Stimulated activated CD8-positive, alpha-beta memory T cell treated with anti-CD3 and anti-CD28 coated beads, Interleukin-7, amount 100 ng/mL, for 1 hour (primary cell): ENCODE measurements at places on chromosomes 4 and X.

DNA sequence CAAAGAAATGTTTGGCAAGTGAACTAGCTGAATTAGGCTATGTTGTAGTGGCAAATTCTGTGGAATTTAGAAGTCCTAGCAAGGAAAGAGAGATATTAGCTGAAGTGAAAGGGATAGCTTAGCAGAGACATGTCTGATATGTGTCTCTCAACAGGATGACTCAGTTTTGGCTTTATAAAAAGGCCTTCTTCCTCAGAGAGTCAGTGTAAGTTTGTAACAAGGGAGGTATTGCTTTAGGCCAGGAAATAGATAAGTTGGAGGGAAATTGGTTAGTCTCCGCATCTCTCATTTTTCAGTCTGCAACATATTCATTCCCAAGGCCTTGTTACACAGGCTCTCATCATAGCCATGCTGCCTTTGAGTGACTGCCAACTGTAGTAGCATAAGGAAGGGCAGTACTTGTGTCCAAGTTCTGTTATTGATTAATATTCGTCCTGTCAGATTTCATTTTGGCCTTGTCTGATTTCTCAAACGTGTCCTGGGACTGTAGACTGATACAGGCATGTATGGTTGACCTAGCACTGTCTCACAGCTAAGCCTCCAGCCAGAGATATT, 4.0 kb downstream of the TMEM164 start:
- no peak for DNase-seq

GRCh38 chr4:143344041-143344440, 7.4 kb downstream of the GAB1 start:
- no peak for DNase-seq

DNA sequence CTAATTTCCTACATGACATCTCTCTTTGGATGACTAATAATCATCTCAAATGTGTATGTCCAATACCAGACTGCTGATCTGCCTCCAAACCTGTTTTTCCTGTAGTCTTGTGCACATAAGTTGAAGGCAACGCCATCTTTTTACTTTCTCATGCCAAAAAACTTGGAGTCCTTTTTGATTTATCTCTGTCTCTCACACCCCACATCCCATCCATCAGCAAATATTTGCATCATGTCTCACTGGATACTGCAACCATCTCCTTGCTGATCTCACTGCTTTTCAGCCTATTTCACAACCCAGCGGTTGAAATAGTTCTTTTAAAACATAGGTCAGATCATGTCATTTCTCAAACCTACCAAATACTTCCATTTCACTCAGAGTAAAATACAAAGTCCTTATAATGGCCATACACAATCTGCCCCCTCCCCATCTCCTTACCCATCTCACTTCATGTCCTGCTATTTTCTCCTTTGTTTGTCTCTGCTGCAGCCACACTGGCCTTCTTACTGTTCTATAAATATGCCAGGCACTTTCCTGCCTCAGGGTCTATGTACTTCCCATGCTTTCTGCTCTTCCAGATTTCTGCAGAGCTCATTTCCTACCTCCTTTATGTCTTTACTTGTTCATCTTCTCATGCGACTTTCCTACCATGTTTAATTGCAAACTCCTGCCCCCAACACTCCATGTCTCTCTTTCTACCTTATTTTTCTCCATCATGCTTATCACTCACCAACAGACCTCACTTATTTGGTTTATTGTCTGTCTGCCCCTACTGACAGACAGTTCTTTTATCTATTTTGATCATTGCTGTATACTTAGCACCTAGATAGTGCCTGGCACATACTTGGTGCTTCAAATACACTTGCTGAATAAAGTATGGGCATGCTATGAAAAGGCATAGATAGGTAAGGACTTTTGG, 98.8 kb downstream of the ANXA3 start:
- DNase-seq = no peak

GRCh38 chrX:519741-520140, 110.8 kb upstream of the SHOX start:
- no peak for DNase-seq

- no peak for DNase-seq
Measured at GRCh38 chrX:63664083-63664482, 120.9 kb downstream of the ARHGEF9 start.

GRCh38 chr4:39569209-39569608, 42.0 kb upstream of the UGDH start:
- DNase-seq = no peak

GRCh38 chr4:101347267-101347556, at the start of gene PPP3CA:
TSS of gene PPP3CA (minus strand) at chr4:101347526.
- no peak for DNase-seq

- no peak for DNase-seq
Measured at GRCh38 chr4:153771046-153771445, 11.2 kb upstream of the RNF175 start.

DNA sequence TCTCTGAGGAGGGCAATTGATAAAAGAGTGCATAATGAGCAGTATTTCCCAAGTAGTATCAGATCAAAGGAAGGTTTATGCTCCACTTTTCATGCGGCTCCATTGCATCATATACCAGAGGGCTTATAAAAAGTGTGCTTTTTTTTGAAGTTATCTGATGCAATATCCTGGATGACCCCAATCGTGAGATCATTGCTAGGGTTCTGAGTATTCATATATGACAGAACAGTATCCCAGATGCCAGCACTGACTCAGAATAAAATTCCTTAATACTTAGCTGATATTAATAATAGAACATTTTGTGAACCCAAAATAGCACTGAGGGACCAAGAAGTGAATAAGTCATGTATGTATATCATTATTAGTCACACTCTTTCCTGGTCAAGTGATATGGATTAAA, 945.5 kb upstream of the AGA start:
- DNase-seq = no peak

DNA sequence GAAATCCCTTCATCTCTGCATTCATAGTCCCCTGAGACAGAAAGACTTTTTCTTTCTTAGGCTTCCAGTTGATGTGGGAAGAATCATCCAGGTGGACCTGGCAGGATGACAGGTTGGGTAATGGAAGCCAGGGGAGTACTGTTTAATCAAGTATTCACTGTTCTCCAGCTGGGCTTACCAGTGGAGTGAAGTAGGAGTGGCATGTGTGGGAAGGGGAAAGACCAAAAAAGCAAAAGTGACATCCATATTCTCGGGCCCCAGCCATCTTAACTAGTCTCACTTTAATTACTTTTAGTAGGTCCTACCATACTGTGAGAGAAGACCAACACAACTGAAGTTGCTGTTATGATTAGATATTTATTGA, 18.5 kb downstream of the VSIG4 start:
- no peak for DNase-seq

GRCh38 chr4:140367738-140368137, 5.7 kb upstream of the SCOC start:
- no peak for DNase-seq

GRCh38 chr4:106426069-106426468, 57.5 kb upstream of the GIMD1 start:
- no peak for DNase-seq

DNA sequence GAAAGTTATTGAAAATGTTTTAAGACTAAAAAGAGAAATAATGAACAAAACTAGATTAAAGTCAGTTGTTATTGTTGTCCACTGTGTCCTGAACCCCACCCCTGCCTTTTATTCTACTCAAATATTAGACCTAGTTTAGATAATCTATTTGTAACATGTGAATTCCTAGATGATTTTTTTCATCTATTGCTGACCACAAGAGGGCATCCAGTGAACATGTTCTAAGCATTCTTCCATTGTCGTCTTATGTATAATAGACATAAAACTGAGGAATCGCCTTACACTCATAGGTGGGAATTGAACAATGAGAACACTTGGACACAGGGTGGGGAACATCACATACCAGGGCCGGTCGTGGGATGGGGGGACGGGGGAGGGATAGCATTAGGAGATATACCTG, 36.4 kb upstream of the HPRT1 start:
- no peak for DNase-seq

GRCh38 chr4:106038908-106039307, 143.6 kb downstream of the NPNT start:
- no peak for DNase-seq

DNA sequence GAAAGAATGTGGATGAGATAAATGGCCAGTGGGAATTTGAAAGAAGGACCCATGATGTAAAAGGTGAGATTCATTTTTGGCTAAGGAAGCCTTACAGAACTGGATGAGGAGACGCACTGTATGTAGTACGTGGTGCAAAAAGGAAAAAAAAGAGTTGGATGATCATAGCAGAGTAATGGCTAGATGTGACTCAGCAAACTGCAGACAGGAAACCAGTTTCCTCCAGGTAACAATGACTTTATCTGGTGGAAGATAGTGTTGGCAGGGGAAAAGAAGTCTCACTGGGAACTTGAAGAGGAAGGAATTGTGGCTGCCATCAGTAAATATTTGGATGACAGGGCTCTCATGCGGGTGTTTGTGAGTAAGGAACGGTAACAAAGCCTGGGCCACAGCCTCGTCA, 243.2 kb downstream of the CPE start:
- DNase-seq = no peak

DNA sequence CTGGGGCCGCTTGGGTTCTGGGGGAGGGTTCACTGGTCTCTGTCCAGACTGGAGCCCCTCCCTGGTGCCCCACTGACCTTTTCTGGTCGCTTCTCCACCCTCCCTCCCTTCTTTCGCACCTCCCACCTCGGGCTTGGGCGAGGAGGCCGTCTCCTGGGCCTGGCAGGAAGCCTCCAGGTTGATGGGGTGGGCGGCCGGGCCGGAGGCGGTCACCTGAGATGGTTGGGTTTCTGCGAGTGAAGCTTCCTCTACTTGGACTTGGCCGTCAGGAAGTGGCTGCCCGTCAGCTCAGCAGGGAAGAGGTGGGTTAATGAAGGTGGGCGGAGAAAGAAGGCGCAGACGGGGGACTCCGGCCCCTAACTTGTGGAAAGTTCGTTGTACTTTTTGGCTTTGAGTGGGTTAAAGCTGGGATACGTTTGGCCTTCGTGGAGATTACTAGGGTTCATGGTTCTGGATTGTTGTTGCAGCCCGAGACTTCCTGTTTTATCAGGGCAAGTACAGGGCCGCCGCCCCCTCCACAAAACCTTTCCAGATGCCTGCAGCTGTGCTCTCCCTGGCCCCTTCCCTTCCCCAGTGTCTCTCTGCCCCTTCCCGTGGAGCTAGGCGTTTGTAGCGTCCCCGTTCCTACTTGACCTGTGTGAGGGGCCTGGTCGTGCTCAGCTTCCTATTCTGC, 1.2 kb downstream of the AKAP17A start:
- DNase-seq = no peak

GRCh38 chr4:180058691-180059215, 2184.4 kb upstream of the TENM3 start:
- no peak for DNase-seq

DNA sequence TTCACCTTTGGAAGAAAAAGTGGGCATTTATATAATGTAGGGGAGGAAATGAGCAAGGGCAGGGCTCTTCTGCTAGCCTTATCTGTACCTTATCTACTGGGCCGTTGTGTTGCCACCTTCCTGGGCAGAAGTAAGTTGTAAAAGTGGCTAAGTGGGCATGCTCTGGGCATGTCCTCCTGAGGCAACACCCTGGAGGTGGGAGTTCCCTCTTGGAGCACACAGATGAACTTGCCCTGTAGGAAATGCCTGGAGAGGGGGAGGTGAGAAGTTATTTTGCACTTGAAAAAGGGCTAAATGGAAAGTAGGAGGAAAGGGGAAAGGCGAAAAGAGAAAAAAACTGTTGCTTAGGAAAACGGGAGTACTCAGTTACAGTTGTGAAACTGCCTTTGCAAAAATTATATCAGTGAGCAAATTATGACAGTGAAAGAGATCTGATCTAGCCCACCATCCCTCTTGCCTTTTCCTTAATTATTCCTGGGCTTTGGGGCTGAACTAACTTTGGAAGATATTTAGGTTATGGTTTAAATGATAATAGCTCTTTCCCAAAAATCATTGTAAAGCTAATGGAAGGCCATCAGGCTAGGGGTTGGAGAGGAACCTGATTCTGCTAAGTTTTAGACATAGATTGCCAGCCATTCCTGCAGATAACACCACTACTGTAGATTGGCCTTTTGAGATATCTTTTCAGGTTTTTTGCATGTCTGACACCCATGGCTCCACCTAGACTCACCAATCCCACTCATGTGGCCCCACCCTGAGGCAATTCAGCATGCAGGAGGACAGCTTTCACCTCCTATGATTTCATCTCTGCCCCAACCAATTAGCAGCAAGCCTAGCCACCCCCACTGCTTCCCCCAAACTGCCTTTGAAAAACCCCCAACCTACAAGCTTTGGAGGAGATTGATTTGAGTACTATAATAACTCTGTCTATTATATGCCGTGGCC, 20.5 kb upstream of the ZNF81 start:
- DNase-seq = no peak

DNA sequence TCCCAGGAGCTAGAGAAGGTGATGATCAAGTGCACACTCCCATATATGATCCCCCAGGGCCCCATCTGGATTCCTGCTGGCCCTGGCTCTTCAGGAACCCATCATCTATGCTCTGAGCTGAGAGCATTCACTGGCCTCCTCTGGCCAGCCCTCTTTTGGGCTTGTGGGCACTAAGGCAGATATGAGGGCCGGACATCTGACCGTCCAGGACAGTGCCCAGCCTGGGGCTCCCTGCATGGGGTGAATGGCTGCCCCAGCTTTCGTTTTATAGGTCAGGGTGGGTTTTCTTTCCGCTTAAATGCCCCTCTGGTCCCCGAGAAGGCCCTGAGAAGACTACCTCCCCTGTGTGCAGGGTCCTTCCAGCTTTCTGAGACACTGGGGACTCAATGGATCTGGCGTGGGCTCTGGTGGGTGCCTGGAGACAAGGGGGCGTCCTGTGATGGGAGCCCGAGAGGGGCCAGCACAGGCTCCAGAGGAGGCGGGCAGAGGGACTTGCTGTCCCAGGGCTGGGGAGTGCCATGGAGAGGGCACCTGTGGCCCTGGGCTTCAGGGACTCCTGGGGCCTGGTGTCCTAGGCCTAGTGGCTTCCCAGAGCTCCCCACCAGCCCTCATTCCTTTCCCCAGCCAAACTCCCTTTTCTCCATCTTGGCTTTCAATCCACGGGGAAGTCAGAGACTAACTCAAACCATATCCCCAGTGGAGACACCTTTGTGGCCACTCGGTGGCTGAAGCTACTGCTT, 39.5 kb upstream of the GRPEL1 start:
- DNase-seq = no peak

DNA sequence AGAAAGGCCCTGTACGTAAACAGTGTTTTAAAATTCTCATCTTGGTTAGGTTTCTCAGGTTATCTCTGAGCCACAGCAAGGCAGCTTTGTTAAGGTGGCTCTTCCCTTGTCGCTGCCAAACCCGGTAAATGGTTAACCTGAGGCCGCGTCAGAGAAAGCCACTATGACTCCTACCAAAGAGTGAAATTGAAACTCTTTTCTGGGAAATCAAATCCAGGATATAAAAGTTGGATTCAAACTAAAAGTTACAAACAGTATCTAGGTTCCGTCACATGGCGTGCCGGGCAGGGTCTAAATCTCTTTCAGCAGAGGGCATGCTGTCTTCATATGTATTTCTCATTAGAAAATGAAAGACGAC, 433 bp downstream of the MMAA start:
- DNase-seq = no peak

GRCh38 chr4:8905226-8905772, 33.7 kb upstream of the HMX1 start:
- no peak for DNase-seq
